HCEC 1CT (cell line): ENCODE measurements at places on chromosomes 16 and 17.
A peak's percentile ranks its signal among the peaks of the same experiment; 100 is the strongest.

DNA sequence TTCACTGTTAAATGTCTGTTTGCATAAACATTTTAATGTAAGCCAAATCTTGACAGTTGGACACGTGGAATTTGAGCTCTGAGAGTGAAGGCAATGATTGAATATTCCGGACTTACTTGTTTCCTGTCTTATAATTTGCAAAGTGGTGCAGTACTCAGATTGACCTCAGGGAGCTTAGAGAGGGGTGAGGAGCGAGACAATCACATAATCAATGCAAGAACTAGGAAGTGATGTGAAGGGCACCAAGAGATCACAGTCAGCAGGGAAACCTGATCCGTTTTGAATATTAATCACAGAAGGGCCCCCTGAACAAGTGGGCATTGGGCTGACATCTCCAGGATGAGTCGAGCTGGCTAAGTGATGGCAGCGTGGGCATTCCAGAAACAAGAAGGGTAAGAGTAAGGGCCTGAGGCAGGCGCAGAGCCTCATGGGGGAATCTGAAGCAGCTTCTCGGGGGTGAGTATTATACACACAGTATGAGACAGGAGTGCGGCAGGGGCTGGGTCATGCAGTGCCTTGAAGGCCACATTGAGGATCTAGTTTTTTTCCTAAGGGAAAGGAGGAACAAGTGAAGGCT is 26.1 kb downstream of the TEX2 start:
- peak; percentile 29 for DNase-seq

GRCh38 chr17:66449418-66449977 is 147.1 kb downstream of the PRKCA start:
- no peak for DNase-seq

GRCh38 chr16:68644296-68644695 is 814 bp upstream of the CDH3 start:
- no peak for DNase-seq

DNA sequence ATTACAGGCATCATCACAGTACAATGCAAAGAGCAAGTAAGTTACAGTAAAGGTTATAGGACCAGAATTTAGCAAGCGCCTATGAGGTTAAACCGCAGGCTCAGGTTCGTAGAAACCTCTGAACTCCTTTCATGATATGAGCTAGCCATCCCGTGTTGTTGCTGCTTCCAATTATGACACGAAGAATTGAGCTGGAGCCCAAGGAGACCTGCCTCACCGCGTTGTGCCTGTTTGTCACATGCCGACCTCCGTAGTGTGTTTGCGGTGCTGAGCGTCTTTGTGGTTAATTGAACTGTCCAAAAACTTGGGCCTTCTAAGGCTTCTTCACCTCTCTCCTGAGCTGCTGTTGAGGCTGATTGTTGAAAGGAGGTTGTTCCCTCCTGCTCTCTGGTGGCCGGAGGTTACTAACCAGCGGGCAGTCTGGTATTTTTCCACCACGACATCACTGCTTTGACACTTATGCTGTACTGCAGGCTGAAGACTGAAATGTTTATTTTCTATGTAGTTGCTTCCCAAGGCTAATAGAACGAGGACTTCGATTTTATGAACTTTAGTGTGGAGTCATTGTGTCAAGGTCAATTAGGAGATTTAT is 67.5 kb downstream of the SEC14L1 start:
- peak; percentile 3 for DNase-seq

GRCh38 chr16:82824408-82824807 is 197.6 kb downstream of the CDH13 start:
- DNase-seq, result peak; percentile 16

- no peak for DNase-seq
These were observed 16.2 kb downstream of the SMTNL2 start for GRCh38 chr17:4600563-4600962.

DNA sequence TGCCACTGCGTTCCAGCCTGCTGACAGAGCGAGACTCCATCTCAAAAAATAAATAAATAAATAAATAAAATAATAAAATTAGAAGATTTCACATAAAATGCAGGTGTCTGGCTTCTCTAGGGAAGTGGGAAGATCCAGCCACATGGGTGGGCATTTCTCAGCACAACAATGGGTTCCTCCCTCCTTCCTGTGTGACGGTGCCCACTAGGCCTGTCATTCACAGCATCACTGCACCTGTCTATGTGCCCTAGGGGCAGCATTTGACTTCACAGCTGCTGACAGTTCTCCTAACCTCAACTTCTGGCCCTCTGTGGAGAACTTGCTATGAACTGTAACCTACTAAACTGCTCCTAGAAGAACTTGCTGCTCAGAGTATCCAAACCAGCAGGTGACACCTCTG is 3.0 kb downstream of the ABHD15 start:
- no peak for DNase-seq

- DNase-seq, result no peak
These were observed 31.4 kb downstream of the CCR7 start for GRCh38 chr17:40533896-40534295.

DNA sequence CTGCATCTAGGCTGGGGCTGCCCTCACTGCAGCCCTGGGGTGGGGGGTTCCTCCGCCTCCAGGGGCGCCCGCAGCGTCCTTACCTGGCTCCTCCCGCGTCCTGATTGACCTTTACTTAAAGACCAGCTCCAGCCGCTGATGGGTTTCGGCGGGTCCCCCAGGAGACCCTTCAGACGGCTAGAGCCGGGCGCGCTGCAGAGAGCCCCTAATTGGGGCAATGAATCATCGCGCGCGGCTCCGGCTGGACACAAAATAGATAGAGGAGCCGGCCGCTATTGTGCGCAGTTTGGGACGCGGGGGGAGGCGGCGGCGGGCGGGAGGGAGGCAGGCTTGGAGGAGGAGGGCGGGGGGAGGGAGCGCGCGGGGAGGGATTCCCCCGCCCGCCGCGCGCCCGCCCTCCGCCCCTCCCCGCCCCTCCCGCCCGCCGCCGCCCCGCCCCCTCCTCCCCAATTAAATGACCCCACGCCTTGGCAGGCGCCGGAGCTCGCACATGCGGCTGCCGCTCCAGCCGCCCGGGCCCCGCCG is 56.5 kb upstream of the CIBAR2 start:
- peak; percentile 59 for DNase-seq
